ENCODE measurements at places on chromosomes 5 and 9. TPM values are rescaled to one million over a fixed set of nuclear protein-coding genes. Genes with fewer than 3 reads are reported as not detected.

Gene CCNO
- total RNA-seq = 0.18 TPM

Gene SOWAHA
- not detected for total RNA-seq

Gene DNM1
- total RNA-seq = 28.0 TPM

Gene FBXL7
- 12.6 TPM for total RNA-seq

Gene CLTA
- total RNA-seq = 451 TPM

Gene PAPPA
- 80.5 TPM for total RNA-seq

Gene SPATA6L
- 1.2 TPM for total RNA-seq

Gene SUSD3
- 0.09 TPM for total RNA-seq

Gene EQTN
- not detected for total RNA-seq

Gene ST6GALNAC4
- 37.1 TPM for total RNA-seq

Gene TAF11L10
- not detected for total RNA-seq

Gene NUTM2F
- not detected for total RNA-seq

Gene FRMD3
- 2.0 TPM for total RNA-seq

Gene ACTBL2
- total RNA-seq = not detected

Gene SNCAIP
- 0.57 TPM for total RNA-seq

Gene ZNF462
- 9.1 TPM for total RNA-seq

Gene SPEF2
- total RNA-seq = 5.7 TPM

Gene NEUROG1
- not detected for total RNA-seq

Gene LVRN
- total RNA-seq = not detected
